Transverse colon (tissue), 4 donors: ENCODE measurements at places on chromosomes 12 and 14.

DNA sequence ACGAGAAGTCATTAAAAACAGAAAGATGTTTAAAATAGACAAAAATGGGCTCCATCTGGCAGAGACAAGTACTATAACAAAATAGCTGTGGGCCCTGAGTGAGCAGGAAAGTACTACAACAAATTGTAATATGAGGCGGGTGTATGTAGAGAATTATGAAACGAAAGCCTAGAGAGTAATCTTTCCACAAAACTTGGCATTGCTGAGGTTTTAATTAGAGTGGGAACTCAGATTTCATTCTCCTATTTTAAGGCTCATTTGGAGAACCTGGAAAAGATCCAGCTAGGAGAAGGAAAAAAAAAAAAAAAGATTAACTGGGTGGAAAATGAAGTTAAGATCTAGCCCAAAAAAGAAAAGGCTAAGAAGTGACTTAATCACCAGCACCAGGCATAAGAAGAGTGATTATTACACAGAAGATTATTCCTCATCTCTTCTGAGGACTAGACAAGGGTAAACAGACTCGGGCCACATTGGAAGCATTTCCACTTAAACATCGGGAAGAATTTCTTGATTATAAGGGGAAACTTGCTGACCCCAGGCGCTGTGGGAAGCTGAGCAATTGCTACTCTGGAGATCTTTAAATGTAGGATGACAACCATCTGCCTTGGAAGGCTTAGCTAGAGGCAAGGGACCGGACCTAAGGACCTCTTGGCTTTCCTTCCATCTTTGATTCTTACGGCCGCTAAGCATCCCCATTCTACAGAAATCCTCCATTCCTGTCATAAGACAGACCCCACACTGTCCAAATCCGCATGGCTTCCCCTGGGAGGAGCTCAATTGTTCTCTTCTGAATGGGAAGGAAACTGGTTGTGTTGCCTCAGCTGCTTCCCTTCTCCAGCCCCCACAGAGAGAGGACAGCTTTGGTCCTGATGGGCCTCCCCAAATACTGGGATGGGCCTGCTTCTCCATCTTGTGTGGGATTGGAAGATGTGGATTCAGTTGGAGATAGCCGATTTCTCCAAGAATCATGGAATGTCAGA is 40.6 kb downstream of the IGF1 start:
- DNase-seq: no peak
- H3K27ac ChIP-seq: no peak overlapping the region
- H3K4me3 ChIP-seq: no peak overlapping the region
- H3K36me3 ChIP-seq: no peaks in the 10 kb centered on the region

- H3K27me3 ChIP-seq: no peaks in the 10 kb centered on the region
- H3K36me3 ChIP-seq: no peaks in the 10 kb centered on the region
- peaks cover 9% of the 10 kb centered on the region for H3K4me1 ChIP-seq
Observed at GRCh38 chr14:67510836-67511235, 22.3 kb upstream of the PLEKHH1 start.

- no peak overlapping the region for H3K4me3 ChIP-seq
- H3K27ac ChIP-seq: no peak overlapping the region
- no peaks in the 10 kb centered on the region for H3K27me3 ChIP-seq
Observed at GRCh38 chr14:93986955-93987354, 10.1 kb upstream of the CCDC197 start.

DNA sequence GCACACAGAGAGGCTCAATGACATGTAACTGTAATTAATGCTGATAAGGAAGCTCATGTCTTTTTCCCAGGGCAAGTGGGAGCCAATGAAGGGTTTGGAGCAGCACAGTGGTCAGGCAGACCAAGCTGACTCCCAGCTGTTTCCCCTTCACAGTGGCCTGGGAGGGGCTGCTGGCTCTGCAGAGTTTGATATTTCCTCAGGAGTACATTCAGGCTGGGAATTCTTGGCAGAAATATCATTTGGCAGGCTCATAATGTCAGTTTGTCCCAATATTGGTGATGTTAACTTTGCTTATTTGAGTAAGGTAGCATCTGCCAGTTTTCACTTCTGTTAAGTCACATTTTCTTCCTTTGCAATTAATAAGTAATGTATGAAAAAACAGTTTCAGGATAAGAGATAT is 247.0 kb downstream of the EMP1 start:
- H3K36me3 ChIP-seq: no peaks in the 10 kb centered on the region
- no peaks in the 10 kb centered on the region for H3K27me3 ChIP-seq
- no peak overlapping the region for H3K4me3 ChIP-seq
- no peak overlapping the region for H3K27ac ChIP-seq
- peaks cover 7% of the 10 kb centered on the region for H3K4me1 ChIP-seq

DNA sequence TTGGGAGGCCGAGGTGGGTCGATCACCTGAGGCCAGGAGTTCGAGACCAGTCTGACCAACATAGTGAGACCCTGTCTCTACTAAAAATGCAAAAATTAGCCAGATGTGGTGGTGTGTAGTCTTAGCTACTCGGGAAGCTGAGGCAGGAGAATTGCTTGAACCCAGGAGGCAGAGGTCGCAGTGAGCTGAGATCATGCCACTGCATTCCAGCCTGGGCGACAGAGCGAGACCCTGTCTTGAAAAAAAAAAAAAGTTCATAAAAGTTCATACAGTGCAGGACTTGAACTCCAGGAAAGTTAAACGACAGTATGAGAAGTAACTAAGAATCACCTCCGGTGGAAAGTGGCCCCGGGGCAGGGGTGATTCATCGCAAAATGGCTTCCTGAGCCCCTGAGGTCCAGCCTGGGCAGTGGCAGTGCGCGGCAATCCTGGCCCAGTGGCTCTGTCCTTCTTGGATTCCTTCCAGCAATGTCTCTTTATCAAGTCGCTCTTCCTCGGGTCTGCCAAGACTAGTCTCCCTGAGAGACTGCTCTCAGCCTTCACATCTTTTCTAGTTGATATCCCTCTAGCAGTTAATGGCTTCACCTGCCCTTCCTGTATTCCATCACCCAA is 16.7 kb upstream of the MAP1LC3B2 start:
- peaks cover 24% of the 10 kb centered on the region for H3K4me1 ChIP-seq
- H3K36me3 ChIP-seq: no peaks in the 10 kb centered on the region
- no peaks in the 10 kb centered on the region for H3K27me3 ChIP-seq
- DNase-seq: no peak

DNA sequence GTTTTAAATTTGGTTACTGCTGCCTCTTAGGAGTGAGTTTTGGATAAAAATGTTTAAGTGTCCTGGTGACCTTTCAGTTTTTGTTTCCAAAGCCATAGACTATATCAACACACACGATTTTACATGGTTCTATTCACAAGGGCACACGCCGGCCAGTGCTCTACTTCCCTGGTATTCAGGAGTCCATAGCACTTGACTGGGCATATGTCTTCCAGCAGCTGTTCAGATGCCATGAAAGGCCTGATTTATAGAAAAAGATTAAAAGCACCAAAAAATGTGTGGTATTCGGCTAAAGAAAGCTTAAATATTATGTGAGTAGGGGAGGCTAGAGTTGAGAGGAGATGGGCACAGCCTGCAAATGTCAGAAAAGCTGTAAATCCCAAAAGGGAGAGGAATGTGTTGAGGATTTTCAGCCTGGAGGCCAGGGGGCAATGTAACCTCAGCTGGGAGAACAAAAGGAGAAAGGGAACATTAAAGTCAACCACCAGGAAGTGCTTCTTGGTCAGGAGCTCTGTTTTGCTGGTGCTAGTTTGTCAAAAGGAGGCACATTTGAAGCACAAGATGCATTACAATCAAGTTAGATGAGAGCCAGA is 478.4 kb downstream of the RAD51B start:
- no peaks in the 10 kb centered on the region for H3K36me3 ChIP-seq
- H3K27ac ChIP-seq: no peak overlapping the region

- H3K4me1 ChIP-seq: peaks cover 36% of the 10 kb centered on the region
- no peak overlapping the region for H3K27ac ChIP-seq
- H3K4me3 ChIP-seq: no peak overlapping the region
Observed at GRCh38 chr12:124493809-124494750, 73.3 kb downstream of the NCOR2 start.
